Kidney epithelial cell (primary cell): ENCODE measurements at places on chromosomes 4 and X. TPM values are rescaled to one million over a fixed set of nuclear protein-coding genes. Genes with fewer than 3 reads are reported as not detected.

- no peak for DNase-seq
Measured at GRCh38 chr4:186032259-186032658, 36.7 kb upstream of the TLR3 start.

DNA sequence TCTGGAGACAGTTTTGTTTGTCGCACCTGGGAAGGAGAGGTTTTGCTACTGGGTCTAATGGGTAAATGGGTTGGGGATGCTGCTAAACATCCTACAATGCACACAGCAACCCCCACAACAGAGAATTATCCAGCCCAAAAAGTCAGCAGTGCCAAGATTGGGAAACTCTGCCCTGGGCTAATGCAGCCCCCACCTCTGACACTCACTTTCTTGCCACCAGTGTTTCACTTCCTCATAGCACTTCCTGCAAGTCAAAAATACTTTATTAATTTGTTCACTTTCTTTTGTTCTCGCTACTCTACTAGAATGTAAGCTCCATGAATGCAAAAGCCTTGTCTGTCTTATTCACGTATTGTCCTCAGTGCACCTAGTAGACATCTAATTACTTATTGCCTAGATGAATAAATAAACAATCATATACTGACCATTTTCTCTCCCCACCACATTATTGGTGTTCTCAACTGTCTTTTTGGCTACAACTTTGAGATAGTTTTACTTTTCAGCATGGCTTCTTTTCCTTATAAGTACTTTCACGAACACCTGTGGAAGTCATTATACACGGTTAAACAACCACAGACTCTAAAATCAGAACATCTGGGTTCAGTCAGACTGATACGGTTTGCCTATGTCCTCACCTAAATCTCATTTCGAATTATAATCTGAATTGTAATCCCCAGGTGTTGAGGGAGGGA lies 82.0 kb upstream of the PITX2 start:
- no peak for DNase-seq

DNA sequence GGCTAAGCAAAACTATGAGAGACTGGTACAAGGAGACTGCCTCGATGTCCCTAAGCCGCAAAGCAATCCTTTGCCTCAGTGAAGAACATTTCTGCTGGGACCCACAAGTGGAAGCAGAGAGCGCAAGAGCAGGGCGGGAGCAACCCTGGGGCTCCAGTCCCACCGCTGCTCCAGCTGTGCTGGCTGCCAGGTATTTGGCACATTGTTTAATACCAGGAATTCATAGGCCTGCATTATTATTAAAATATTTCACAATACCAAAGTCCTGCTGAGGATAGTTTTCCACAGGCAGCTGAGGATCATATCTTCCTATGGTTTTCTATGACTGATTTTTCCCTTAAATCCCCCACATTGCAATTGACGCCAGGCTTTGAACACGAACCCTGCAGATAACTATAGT lies 163.5 kb upstream of the TLL1 start:
- DNase-seq: no peak

Gene PCDH10
- total RNA-seq: 0.62 and 2.0 TPM in 2 replicates

Gene C1QTNF7
- not detected in 2 replicates for total RNA-seq

- no peak for DNase-seq
Measured at GRCh38 chr4:51884606-51885005, 41.7 kb downstream of the DCUN1D4 start.

GRCh38 chr4:6900181-6900812 lies 9.3 kb upstream of the TBC1D14 start:
- no peak for DNase-seq

- DNase-seq: no peak
Measured at GRCh38 chr4:150116506-150116905, 38.3 kb downstream of the DCLK2 start.
